Activated CD8-positive, alpha-beta T cell treated with anti-CD3 and anti-CD28 coated beads, Interleukin-2, amount 10 ng/mL, durations not matched to agents 7 days and 5 days (primary cell): ENCODE measurements at places on chromosomes 6 and 20.
A peak's percentile ranks its signal among the peaks of the same experiment; 100 is the strongest.

DNA sequence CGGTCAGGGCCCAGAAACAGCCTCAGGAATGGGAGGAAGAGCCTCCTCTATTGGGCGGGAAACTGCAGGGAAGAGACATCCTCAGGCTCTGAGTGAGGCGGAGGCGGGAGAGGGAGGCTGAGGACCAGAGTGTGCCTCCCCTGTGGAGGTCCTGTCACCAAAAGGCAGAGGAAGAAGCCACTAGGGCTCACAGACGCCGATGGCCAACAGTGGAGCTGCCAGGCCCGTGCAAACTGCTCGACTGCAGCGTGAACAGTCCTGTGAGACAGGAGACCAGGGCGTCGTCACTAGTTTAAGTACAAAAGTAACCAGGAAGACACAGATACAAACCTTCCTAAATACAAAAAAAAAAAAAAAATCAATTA, 82.7 kb downstream of the TAF4 start:
- no peak for DNase-seq

GRCh38 chr6:122563364-122564052, 46.7 kb upstream of the PKIB start:
- DNase-seq: no peak

DNA sequence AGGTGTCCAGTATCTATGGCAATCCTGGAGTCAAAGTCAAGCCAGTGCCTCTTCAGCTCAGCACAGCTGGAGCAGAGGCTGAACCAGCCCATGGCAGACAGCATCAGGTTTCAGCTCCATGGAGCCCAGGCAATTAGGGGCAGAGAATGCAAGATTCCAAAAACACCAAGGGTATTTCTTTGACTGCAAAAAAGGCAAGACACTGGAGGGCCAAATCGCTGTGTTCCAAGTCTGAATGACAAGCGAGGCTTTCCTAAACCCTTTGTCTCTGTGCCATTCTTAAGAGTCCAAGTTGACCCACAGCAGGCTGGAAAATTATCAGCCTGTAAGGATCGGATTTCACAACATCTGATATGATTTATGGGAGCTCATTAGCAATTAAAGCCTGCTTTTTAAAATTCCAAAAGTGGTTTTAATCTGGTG, 49.7 kb upstream of the TGM3 start:
- no peak for DNase-seq

DNA sequence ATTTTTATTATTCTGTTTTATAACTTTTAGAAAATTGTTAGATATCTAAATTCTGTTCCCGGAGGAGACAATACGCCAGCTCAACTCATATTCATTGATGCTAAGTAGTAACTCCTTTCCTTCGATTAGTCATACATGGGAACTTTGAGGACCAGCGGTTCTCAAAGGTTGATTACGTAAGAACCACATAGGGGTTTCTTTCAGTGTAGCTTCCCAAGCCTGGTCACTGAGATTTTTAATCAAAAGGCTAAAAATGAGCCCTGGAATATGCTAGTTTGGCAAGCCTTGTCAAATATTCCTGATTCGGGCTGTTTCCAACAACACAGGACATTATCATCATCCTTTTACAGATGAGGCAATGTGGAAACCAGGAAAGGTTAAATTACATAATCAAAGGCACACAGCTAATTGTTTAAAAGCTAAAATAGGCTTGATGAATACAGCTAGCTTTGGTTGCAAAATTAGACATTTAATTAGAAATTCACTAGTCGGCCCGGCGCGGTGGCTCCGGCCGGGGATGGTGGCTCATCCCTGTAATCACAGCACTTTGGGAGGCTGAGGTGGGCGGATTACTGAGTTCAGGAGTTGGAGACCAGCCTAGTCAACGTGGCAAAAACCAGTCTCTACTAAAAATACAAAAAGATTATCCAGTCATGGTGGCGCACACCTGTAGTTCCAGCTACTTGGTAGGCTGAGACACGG, 14.6 kb upstream of the MEI4 start:
- no peak for DNase-seq

- DNase-seq: no peak
Measured at GRCh38 chr20:23305098-23305497, 45.5 kb upstream of the NXT1 start.

GRCh38 chr6:166862287-166862977, 93.9 kb downstream of the RNASET2 start:
- peak; percentile 25 for DNase-seq

DNA sequence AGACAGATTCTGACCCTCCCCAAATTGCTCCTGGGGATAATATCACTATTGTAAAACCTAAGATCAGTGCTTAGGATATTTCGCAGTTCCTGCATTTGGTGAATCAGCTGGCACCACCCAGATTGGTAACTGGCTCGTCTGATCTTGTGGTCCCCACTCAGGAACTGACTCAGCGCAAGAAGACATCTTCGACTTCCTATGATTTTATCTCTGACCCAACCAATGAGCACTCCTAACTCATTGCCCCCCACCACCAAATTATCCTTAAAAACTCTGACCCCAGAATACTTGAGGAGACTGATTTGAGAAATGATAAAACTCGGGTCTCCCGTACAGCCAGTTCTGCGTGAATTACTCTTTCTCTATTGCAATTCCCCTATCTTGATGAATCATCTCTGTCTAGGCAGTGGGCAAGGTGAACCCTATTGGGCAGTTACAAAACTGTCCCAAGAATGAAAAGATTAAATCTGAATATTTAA, 55.7 kb upstream of the PRND start:
- DNase-seq: peak; percentile 77

- DNase-seq: no peak
Measured at GRCh38 chr6:150129616-150130505, 13.0 kb upstream of the PPP1R14C start.

GRCh38 chr6:54198134-54198533, 86.9 kb downstream of the MLIP start:
- no peak for DNase-seq

- DNase-seq: no peak
Measured at GRCh38 chr20:31573555-31574321, 31.4 kb upstream of the ID1 start.

GRCh38 chr20:10402938-10403608, 30.9 kb downstream of the MKKS start:
- DNase-seq: no peak

GRCh38 chr20:3473944-3474343, 3.1 kb downstream of the ATRN start:
- no peak for DNase-seq

- DNase-seq: no peak
Measured at GRCh38 chr6:16311763-16312162, 73.4 kb downstream of the GMPR start.

DNA sequence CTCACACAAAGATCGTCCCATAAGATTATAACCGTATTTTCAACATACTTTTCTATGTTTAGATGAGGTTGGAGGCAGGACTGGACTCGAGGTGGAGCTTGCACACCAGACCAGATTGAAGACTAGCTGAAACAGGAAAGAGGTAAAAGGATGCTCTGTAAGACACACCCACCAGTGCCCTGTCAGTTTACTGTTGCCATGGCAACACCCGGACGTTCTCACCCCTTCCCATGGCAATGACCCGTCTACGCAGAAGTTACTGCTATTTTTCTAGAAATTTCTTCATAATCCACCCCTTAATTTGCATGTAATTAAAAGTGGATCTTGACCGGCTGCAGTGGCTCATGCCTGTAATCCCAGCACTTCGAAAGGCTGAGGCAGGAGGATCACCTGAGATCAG, 13.6 kb upstream of the SRSF6 start:
- DNase-seq: no peak

GRCh38 chr20:16243470-16243869, 329.8 kb downstream of the KIF16B start:
- DNase-seq: no peak

DNA sequence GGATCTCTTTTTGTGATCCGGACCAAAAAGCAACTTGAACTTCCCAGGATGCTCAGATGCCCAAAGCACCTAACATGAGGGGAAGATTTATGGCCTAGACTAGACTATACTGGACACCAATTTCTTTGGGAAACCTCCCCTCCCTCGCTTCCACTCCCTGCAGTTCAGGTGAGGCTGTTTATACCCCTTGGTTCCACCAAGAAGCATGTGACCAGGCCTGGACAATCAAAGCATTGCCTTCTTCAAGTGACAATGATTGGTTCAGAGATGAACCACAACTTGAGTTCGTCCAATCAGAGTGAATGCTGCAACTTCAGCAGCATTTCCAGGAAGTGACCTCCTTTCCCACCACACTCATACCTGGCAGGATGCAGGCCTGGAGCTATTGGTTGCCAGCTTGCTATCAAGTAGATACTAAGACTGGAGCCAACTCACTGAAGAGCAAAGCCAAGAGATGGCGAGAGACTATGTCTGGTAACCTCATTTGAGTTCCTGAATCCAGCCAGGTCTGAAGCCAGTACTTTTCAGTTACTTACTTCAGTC, 45.6 kb upstream of the SLC9A8 start:
- DNase-seq: peak; percentile 38

GRCh38 chr6:116060572-116061283, at the start of gene FRK:
Gene FRK (minus strand): TSS chr6:116060891. CDS start chr6:116060311, 580 bp downstream.
- no peak for DNase-seq

GRCh38 chr6:39441986-39442385, 119.5 kb upstream of the KCNK16 start:
- no peak for DNase-seq

GRCh38 chr6:137353842-137354397, 134.7 kb upstream of the IFNGR1 start:
- DNase-seq: no peak

GRCh38 chr6:85023721-85024120, 259.3 kb upstream of the TBX18 start:
- no peak for DNase-seq

GRCh38 chr6:56746767-56747504, 104.2 kb upstream of the DST start:
- DNase-seq: no peak

- no peak for DNase-seq
Measured at GRCh38 chr6:7881765-7882500, 28.7 kb downstream of the TXNDC5 start.

DNA sequence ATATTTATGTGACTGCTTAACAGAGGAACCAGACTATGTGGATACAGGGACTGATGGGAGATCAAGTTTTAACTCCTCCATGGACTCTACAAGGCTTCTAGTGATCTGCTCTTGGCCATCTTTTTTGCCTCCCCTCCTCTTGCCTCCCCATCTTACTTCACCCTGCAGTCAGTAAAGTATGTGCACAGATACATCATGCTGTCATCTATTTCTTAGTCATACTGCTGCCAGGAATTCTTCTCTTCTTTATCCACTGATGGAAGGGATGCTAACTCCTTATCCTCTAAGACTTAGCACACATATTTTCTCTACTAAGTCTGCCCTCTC, 27.6 kb upstream of the FAM83C start:
- no peak for DNase-seq
